ENCODE measurements at places on chromosomes 2 and 18.
A peak's percentile ranks its signal among the peaks of the same experiment; 100 is the strongest.

- no peak for DNase-seq
These were observed 5.8 kb upstream of the PTPN4 start for GRCh38 chr2:119753930-119754321.

DNA sequence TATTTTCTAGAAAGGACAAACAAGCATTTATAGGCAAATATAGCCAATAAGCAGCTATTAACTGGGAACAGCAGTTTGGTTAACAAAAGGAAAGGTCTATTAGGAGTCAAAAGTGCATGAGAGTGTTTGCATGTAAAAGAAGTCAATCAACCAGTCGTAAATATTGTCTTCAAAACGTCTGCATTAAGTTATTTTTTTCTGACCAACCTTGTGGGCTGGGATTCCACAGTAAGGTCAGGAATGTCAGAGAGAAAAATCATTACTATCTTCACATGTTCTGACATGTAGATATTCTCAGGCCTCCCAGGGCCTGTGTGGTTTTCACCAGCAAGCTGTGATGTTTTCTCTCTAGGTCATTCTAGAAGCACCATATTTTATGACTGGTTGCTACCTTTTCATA is 922.5 kb downstream of the SUCLG1 start:
- no peak for DNase-seq

DNA sequence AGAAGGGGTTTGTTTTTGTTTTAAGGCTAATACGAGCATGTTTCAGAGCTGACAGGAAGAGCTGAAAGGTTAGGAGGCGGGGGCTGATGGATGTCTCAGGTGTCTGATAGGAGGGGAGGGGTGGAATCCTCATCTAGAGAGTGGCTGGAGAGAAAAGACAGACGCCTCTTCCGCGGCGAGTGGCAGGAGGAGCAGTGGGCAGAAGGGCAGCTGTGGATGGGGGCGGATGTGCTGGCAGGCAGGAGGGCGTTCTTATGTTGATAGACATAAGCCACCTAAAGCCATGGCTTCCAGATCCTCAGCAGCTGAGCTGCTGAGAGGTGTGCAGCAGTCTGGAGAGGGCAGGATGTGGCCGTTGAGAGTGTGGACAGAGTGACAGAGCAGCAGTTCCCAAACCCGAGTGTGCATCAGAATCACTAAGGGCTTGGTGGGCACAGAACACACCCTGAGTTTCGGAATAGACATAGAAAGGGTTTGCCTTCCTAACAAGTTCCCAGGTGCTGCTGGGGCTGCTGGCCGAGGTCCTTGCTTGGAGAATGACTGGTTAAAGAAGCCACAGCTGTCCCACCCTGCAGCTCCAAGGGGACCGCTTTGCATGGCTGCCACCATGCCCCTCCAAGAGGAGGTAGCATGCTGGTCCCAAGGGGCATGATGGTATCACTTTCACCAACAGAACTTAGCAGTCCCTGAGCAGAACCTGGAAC is 3.0 kb upstream of the ITM2C start:
- no peak for DNase-seq

- DNase-seq: no peak
These were observed 203.6 kb downstream of the CDH7 start for GRCh38 chr18:65954372-65954771.

DNA sequence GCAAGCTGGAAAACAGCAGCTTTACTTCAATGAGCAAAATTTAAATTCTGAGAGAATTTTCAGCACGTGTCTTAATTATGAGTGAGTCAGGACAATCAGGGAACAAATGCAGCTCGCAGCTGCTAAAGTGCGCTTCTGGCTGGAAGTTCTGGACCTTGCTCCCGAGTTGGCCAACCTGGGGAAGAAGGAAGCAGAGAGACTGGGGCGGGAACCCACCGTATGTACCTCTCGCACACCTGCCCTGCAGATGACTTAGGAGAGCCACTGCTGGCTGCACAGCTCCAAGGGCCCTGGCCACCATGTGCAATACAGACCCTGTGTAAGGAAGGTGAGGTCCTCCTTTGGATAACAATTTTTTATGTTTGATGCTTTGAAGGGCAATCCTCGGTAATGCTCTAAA is 42.4 kb downstream of the REEP1 start:
- no peak for DNase-seq

- DNase-seq: no peak
These were observed 231.5 kb downstream of the AFF3 start for GRCh38 chr2:99910902-99911301.

DNA sequence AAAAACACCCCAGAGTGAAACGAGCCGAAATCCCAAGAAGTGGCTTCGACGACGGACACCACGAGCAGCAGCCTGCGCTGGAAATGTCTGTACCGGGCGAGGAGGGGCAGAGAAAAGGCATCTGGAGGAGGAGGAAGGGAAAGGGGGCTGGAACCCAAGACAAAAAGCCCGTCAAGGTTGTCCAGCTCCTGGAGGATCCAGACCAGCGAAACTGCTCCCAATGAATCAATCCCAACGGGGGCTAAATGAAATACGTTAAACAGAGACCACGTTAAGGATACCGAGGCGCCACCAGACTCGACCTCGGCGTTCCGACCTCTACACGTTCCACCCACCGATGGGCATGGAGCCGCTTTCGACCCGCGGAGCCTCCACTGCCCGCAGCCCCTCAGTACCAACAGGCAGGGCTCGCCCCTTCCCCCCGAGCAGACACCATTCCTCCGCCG is 400 bp downstream of the CCDC88A start:
- DNase-seq: peak; percentile 27

DNA sequence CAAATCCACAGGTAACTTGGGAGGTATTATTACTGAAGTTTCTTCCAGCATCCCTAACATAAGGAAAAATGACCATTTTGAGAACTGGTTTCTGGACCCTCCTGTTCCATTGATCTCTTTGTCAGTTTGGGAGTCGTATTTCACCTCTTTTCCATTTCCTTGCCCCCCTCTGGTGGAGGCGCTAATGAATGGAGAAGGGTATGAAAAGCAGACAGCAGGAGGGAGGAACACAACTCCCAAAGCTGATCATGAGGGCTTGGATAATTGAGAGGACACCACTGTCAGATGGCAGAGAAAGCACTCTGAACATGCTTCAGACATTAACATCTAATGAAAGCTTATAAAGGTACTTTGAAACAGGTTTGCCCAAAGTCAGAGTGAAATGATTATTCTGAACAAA is 56.6 kb upstream of the TLK1 start:
- DNase-seq: no peak

DNA sequence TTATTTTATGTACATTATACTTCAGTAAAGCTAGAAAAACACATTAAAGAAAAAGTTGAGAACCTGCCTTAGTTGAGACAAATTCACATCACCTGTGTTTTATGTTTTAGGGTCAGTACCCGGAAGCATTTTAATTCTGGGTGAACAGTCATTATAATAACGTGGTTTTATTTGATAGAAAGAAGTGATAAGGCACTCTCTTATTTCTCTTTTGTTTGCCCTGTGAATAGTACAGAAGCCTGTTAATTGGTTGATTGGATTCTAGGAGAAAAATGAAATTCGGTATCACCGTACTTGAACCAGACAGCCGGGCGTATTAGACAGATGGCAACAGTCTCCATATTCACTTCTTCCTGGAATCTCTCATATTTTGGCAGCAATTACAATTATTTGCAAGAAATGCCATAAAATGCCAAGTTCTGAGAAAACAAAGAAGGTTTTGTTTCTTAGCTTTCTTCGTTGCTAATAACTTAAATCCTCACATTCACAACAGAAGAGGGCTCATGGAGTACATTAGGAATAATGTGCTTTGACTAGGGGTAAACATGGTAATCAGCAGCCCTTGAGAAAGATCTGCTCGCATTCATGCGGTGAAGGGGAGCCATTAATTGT is 168.7 kb upstream of the RASGRP3 start:
- DNase-seq: no peak

- peak; percentile 79 for DNase-seq
These were observed 69.6 kb downstream of the POLR1A start for GRCh38 chr2:86035883-86036668.

- DNase-seq: no peak
These were observed 135.5 kb downstream of the GLI2 start for GRCh38 chr2:120871016-120871635.

GRCh38 chr2:181036445-181036844 is 56.0 kb downstream of the UBE2E3 start:
- no peak for DNase-seq

DNA sequence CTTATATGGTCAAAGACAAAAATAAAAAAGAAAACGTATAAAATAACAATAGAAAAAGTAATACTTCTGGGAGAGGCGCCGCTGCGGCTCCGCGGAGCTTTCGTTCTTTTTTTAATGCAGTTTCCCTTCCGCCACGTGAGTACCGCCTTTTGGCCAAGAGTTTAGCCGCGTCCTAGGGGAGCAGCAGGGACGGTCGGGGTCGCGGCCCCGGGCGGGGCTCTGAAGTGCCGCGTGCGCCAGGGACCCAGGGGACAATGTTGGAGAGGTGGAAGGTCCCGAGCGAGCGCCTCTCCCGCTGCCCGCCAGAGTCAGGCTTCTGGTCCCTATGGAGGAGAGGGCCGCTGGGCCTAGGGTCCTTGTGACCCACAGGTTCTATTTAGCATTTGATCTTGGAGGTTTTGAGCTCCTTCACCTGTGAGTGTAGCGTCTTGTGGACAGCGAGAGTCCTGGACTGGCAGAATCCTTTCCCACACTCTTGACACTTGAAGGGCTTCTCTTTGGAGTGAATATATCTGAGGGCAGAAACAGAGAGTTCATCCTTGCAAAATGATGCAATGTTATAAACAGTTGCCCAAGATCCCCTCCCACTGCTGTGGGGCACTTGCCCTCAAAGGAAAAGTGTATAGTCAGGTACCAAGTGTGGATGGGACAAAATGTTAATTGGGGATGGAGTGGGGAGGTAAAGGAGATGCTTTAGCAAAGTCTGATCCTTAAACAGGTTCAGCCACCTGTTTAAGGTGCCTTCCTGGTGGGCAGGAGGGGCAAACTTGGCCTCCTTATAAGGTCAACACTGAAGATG is 6.3 kb downstream of the OSR1 start:
- no peak for DNase-seq

DNA sequence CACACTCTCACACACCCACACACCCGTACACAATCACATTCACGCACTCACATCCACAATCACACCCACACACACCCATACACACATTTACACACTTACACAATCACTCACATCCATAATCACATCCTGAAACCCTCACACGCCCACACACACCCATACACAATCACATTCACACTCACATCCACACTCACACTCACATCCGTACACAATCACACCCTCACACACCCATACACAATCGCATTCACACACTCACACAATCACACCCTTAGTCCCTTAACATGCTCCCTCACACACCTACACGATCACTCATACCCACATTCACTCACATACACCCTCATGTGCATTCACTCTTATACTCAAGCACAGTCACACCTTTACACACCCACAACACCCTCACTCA is 105.8 kb downstream of the ITGB1BP1 start:
- no peak for DNase-seq

GRCh38 chr2:28339516-28340175 is 53.0 kb upstream of the FOSL2 start:
- DNase-seq: no peak

GRCh38 chr2:240643093-240643810 is 18.0 kb downstream of the GPR35 start:
- no peak for DNase-seq

- DNase-seq: peak; percentile 53
These were observed 59.1 kb upstream of the PSME4 start for GRCh38 chr2:54029721-54030395.

GRCh38 chr2:97651114-97651513 is 5.3 kb downstream of the COX5B start:
- DNase-seq: no peak

DNA sequence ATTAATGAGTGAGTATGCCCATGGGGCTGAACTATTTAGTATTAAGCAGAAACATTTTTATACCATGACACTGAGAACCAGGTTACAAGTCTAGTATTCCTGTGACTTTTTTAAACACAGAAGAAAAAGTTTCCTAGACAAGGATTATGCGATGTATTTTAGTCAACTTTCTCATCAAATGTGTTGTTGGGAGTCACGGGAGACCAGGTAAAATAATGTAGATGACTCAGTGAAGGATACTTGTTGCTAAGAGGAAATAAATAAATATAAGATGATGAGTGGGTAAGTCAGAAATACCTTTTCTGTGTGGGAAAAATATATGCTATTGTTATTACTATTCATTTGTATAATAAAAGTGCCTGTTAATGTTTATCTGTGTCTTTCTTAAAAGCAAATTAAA is 23.4 kb downstream of the MBD5 start:
- no peak for DNase-seq

- peak; percentile 44 for DNase-seq
These were observed 307.1 kb downstream of the GRB14 start for GRCh38 chr2:164314148-164314547.

GRCh38 chr2:136131484-136131960 is 13.6 kb upstream of the CXCR4 start:
- DNase-seq: no peak

DNA sequence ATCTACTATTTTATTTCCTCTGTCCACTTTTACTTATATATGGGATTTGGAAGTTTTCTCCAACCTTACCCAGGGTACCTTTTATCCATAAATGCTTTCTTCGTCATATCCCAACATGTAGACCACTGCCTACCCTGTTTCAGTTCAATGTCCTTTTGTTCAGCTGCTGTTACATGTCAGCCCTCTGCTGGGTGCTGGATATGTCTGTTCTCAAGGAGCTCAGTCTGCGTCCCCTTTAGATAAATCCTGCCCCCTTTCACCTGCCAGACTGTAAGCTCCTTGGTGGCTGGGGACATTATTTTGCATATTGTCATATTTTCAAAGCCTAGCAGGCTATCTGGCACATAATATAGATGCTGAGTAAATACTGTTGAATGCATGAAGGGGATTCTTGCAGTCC is 53.2 kb downstream of the NEMP2 start:
- no peak for DNase-seq

DNA sequence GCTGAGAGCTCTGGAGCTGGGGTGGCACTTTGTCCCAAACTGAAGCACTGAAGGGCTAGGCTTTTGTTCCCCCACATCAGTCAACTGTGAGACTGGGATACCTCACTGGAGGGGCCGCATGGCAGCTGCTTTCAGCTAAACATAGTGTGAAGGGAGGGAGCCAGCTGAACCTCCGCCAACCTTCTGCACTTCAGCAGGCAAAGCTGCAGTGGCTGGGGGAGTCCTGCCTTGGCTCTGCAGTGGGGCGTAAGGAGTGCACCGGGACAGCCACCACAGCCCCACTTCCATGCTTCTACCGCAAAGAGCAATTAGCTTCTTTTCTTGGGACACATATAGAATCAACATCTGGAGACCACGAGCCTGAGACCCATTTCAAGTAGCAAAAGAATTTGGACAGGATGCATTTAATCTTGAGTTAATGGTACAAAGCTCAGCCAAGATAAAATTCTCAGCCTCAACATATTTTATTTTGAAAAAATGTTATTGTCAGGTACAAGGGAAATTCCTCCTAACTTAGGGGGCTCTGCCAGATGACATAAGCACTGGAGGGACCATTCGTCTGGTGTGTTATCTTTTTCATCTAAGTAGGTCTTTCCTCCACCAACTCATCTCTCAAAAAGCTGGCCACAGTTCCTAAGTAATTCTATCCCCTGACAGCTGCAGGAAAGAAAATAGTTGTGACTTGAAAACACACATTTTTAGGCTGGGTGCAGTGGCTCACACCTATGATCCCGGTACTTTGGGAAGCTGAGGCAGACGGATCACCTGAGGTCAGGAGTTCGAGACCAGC is 25.6 kb upstream of the MYCN start:
- DNase-seq: peak; percentile 8

All from astrocyte (in vitro differentiated cells and primary cell).